ENCODE measurements at places on chromosomes 1 and 21. TPM values are rescaled to one million over a fixed set of nuclear protein-coding genes. Genes with fewer than 3 reads are reported as not detected.
A peak's percentile ranks its signal among the peaks of the same experiment; 100 is the strongest.

GRCh38 chr1:117098287-117098890 lies 23.2 kb downstream of the TRIM45 start:
- no peak for DNase-seq

DNA sequence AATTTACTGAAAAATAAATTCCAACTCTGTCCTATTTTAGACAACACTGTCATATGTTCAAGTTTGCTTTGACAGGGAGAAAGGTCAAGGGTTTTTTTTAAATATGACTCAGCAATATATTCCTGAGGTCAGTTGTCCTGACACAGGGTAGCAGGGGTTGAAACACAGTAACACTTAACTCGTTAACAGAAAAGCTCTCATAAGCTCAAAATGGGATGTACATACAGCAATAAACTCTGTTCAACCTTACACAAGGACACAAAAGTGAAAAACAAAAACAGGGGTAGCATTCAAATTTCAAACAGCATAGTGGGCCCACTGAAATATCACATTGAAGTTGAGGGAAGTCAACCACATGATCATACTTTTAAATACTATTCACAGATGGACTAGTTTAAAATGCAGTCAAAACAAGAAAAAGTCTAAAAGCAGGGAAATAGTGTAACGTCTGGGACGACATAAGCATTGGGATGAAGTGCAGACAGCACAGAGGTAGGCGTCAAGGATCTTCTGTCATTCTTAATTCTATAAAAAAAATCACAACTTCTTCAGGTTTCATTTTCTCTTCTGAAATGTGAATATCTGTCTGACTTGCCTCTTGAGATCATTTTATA lies 89.9 kb downstream of the SLC44A5 start:
- no peak for DNase-seq

The KIF17 gene
- not detected for polyA plus RNA-seq

- no peak for DNase-seq
Measured at GRCh38 chr1:160777486-160778089, 18.4 kb upstream of the LY9 start.

DNA sequence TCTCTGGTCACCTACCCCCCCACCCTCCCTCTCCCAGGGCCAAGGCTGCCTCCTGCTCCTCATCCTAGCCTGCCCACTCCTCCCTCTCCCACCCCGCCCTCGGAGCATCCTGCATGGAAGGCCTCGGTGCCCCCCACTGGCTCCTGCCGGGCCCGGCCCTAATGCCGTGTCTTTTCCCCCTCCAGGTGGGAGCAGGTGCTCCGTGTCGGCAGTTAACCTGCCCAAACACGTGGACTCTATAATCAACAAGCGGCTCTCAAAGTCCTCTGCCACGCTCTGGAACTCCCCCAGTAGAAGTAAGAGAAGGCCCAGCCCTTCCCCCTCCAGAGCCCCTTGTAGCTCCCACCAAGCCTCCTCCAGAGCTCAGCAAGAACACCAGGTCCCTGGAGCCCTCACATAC lies 18.8 kb downstream of the MAP7D1 start:
- DNase-seq, result no peak

- no peak for DNase-seq
Measured at GRCh38 chr1:48470481-48470855, 1.5 kb downstream of the SPATA6 start.

- no peak for DNase-seq
Measured at GRCh38 chr21:34526618-34527290, 14.7 kb upstream of the KCNE1 start.

The CCDC181 gene
- polyA plus RNA-seq, result not detected

The LCE1D gene
- not detected for polyA plus RNA-seq

DNA sequence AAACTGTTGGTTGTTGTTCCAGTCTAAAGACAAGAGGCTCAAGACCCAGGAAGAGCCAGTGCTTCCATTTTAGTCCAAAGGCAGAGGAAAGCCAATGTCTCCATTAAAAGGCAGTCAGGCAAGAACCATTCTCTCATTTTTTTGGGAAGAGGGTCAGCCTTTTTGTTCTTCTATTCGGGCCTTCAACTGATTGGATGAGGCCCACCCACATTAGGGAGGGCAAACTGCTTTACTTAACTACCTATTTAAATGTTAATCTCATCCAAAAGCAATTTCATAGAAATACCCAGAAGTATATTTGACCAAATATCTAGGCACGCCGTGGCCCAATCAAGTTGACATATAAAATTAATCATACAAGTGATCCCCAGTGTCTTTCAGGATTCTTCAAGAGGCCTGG lies 104.4 kb upstream of the SYT6 start:
- no peak for DNase-seq

GRCh38 chr1:116763116-116763786 lies 9.0 kb downstream of the CD2 start:
- DNase-seq, result no peak

- DNase-seq, result no peak
Measured at GRCh38 chr21:44433791-44434567, 21.3 kb upstream of the LRRC3 start.

DNA sequence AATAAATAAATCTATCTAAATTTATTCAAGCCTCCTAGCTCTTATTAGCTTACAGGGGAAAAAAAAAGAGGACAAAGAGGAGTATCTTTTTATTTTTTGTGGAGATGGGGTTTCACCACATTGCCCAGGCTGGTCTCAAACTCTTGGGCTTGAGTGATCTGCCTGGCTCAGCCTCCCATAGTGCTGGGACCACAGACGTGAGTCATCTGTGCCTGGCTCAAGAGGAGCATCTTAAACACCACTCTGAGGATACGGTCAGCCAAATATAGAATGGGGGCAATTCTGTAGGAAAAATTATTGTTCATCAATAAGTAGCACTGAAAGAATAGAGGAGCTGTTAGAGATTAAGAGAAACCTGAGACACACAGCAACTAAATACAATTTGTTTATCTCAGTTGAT lies 24.1 kb downstream of the SLC45A3 start:
- DNase-seq, result no peak

The UBQLN4 gene
- 5.1 TPM for polyA plus RNA-seq

- no peak for DNase-seq
Measured at GRCh38 chr1:206962272-206962671, 8.0 kb downstream of the FCAMR start.

DNA sequence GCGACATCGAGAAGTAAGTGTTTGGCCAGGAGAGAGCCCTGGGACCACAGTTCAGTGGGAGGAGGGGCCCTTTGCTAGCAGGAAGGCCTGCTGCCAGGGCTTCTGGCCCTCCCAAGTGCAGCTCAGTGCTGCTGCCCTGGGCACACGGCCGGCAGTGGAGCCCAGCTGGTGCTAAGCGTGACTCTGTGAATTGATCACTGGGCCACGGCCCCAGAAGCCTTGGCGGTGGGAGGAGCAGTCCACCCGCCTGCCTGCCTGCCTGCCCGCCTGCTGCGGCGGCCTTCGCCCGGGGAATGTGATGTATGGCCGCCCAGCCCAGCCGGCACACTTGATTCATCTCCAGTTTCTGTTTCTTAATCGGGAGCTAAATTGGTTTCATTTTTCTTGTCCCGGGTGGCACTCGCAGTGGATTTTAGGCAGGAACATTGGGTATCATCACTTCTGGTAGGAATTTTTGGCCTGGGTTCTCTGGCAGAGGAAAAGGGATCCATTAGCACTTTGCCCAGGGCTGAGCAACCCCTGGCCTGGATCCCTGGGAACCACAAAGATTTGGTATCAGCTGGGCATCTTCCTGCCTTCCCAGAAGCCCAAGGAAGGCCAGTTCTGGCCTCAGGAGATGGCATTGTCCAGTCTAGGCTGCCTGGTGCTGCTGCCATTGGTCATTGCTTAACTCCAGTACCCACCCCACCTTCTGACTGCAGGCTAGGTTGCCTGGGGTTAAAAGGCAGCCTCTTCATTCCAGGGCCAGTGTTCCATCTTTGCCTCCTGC lies 28.6 kb downstream of the TMEM53 start:
- DNase-seq, result no peak

GRCh38 chr1:93490357-93490756 lies 42.4 kb downstream of the FNBP1L start:
- DNase-seq, result no peak

- no peak for DNase-seq
Measured at GRCh38 chr21:39980241-39980820, 113.1 kb downstream of the PCP4 start.

The TTC13 gene
- polyA plus RNA-seq, result 12.9 TPM

GRCh38 chr1:223133824-223134435 lies 9.1 kb downstream of the TLR5 start:
- DNase-seq, result peak; percentile 67

DNA sequence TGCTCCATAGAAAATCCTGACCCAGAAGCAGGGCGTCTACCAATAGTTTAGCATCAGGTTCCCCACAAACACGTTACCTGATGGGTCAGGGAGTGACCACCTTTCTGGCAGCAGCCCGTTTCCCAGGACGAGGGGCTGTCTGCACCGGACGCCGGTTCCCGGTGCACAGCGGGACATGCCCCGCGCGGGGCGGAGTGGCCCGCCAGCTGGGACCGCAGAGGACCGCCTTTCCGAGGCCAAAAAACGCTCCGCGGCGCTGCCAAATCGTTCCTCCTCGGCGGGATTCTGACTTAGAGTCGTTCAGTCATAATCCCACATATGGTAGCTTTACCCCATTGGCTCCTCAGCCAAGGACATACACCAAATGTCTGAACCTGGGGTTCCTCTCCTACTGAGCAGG lies 126.1 kb downstream of the LIPI start:
- DNase-seq, result no peak

- DNase-seq, result no peak
Measured at GRCh38 chr21:39531840-39532239, 80.1 kb downstream of the SH3BGR start.

The IL19 gene
- not detected for polyA plus RNA-seq

GRCh38 chr1:41578712-41579335 lies 94.3 kb upstream of the EDN2 start:
- DNase-seq, result no peak

GRCh38 chr1:197600751-197601150 lies 174.5 kb downstream of the DENND1B start:
- DNase-seq, result no peak

GRCh38 chr1:47701741-47702515 lies 264.1 kb downstream of the FOXD2 start:
- no peak for DNase-seq

The GADD45A gene
- 11.1 TPM for polyA plus RNA-seq

DNA sequence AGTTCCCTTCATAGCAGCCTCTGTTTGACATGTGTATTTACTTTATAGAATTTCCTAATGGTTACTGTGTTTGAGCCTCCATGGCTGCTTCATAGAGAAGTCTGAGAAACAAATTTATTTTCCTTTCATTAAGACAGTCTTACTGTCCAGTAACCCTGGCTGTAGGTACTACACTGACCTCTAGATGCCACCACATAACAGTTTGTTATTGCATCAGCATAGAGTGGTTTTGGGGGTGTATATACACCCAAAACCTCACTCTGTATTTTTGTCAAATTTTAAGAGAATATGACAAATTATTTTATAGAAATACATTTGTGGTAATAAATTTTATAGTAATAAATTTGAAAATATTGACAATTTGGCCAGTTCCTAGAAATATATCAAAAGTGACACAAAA lies 57.3 kb downstream of the OBSCN start:
- DNase-seq, result no peak

GRCh38 chr1:94299627-94300553 lies 62.5 kb upstream of the ARHGAP29 start:
- no peak for DNase-seq

- DNase-seq, result no peak
Measured at GRCh38 chr21:41647806-41648561, 118.9 kb downstream of the RIPK4 start.

GRCh38 chr1:84133479-84133878 lies 10.6 kb upstream of the PRKACB start:
- DNase-seq, result no peak

- DNase-seq, result no peak
Measured at GRCh38 chr1:19765623-19766022, 34.1 kb downstream of the TMCO4 start.

GRCh38 chr1:48767975-48768510 lies 8.6 kb downstream of the BEND5 start:
- peak; percentile 31 for DNase-seq

The CAMK2N1 gene
- polyA plus RNA-seq, result not detected

The GNPAT gene
- 35.6 TPM for polyA plus RNA-seq

The CLCA1 gene
- not detected for polyA plus RNA-seq

DNA sequence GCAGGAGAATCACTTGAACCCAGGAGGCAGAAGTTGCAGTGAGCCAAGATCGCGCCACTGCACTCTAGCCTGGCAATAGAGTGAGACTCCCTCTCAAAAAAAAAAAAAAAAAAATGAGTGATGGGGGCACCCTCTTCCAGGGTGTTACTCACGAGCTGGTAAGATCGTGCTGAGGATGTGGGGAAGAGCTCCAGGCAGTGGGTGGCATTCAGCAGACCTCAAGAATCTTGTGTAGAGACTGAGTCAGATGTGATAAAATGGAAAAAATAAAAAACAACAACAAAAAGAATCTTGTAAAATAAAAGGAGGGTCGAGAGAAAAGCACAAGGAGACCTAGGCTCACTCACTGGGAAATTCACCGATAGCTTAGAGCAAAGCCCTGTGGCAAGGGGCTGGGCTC lies 38.5 kb downstream of the EPHA2 start:
- DNase-seq, result no peak

DNA sequence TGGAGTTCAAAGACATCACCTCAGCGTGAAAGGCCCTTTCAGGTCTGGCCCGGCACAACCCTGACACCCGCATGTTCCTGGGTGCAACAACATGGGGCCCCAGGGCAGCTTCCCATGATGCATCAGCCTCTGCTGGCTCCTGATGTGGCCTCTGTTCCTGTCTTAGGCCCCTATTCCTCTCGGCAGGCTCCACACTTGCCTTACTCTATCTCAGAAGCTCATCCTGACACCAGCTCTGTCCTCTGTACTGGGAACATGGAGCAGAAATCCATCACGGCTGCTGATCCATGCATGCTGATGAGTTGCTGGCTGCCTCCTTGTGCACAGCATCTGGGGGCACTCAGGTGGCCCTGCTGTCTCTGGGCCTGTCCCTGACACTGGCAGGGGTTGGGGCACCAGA lies 74.6 kb downstream of the ADARB1 start:
- DNase-seq, result no peak

DNA sequence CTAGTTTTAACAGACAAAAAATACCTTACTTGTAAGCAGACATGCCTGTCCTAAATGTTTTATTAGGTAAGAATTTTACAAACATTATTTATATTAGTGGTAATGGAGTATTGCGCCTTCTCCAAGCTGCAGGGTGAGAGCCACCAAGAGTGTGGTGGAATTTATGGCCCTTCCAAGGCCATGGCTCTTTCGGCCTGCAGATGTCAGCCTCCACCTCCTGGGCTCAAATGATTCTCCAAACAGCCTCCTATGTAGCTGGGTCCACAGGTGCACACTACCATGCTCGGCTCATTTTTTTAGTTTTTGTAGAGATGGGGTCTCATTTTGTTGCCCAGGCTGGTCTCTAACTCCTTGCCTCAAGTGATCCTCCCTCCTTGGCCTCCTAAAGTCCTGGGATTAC lies 56.3 kb downstream of the ITGB3BP start:
- no peak for DNase-seq

DNA sequence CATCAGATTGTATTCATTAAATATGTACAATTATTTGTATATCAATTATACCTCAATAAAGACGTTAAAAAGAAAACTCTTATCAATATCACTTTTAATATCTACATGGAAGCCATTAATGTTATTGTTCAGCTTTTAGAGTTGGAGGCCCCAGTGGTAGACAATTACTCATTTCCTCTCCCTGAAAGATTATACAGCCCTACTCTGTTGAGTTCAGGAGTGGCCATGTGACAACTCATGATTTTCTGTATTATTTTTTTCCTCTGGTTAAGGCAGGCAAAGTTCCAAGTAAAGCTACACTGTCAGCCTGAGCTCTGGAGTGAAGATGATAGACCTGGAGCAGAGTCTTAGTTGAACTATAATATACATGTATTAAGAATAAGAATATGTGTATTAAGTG lies 247.9 kb upstream of the B3GALT2 start:
- no peak for DNase-seq

The SPAG17 gene
- not detected for polyA plus RNA-seq
